ENCODE measurements at places on chromosomes 5 and 9.

DNA sequence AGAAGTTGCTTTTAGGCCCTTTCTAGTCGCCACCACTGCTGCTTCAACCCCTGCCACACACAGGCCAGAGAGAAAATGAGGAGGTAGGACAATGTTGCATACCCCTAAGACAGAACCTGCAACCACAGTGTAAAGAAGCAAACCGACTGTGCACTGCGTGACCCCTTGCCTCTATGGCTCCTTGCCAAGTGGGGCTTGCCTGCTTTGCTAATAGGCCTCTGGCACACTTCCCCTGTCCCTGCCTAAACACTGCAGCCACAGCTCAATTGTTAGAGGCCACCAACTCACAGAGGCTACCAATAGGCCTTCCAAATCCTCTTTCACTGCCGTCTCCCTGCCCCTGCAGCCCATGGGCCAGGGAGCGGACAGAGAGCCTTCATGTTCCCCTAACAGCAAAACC is 280.1 kb downstream of the CDH10 start:
- no peak for DNase-seq

GRCh38 chr5:14917719-14918118 is 46.1 kb upstream of the ANKH start:
- no peak for DNase-seq

DNA sequence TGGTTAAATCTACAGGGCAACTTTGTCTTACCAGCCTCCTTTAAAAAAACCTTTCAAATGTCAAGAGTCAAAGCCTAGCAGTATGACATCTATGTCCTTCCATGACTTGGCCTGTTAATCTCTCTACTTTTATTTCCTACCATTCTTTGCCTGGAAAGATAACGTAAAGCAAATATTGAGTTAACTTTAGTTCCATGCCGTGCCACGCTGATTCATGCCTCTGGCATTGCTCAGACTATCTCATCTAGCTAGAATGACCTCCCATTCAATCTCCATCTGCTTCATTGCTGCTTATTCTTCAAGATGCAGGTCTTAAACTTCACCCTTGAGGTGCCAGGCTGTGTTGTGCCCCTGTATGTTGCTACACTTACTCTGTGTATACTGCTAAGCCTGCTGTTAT is 729.8 kb downstream of the EFNA5 start:
- no peak for DNase-seq

DNA sequence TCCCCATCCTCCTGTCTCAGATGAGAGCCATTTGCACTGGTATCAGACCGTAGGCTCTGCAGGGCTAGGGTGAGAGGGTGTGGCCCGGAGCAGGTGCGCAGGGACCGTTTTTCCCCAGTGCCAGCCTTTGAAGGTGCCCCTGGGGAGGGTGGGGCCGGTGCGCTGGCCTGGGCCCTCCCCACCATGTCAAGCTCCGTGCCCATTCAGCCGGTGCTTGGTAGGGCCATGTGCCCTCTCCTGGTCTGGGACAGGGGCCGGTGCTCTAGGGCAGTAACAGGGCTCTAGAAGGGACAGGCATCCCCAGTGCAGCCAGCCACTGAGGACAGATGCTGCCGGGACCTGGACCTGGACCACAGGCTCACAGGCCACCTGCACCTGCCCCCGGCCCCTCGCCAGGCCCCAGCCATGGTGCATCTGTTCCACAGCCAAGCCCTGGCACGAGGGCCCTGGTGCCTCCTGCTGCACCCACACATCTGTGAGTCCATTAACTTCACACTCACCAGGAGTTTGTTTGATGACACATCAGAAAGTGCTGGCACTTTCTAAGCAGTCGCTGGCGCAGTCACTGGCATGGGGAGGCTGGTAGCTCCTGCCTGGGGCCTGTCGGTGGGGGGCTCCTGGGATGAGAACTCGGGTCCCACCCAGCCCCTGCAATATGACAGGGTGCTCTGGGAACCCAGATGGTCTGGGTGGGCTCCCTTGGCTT is 5.0 kb upstream of the QRFP start:
- DNase-seq, result no peak

DNA sequence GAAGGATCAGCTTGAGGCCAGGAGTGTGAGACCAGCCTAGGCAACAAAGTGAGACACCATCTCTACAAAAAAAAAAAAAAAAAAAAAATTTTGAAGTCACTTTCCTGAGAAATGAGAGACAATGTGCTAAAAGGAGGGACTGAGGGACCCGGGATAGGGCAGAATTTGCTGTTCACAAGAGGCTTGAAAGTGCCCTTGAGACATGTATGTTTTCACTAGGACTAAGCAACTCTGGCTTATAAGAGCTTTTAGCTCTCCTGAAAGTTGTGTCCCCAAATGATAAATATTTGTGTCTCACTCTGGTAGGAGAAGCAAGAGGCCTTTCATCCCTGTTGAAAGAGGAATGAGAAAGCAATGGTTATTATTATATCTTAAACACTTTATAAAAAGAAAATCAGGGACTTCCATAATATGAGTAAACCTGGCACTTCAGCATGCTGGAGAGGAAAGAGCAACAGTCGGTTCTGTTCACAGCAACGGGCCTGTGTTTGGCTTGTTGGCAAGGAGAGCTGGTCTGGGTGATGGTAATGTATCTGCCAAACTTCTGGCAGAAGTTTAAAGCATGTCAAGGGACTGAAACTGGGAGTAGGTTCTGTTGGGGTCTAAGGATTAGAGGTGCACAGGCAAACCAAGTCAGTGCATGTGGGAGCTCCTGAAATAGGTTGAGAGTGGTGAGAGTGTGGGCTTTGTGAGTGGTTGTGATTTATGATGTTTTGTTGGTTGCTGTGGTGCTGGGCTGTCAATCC is 32.2 kb downstream of the ENTREP1 start:
- no peak for DNase-seq

- DNase-seq, result no peak
These were observed 48.3 kb downstream of the SLCO6A1 start for GRCh38 chr5:102450313-102450990.

- no peak for DNase-seq
These were observed 44.9 kb downstream of the USP20 start for GRCh38 chr9:129879991-129880653.

DNA sequence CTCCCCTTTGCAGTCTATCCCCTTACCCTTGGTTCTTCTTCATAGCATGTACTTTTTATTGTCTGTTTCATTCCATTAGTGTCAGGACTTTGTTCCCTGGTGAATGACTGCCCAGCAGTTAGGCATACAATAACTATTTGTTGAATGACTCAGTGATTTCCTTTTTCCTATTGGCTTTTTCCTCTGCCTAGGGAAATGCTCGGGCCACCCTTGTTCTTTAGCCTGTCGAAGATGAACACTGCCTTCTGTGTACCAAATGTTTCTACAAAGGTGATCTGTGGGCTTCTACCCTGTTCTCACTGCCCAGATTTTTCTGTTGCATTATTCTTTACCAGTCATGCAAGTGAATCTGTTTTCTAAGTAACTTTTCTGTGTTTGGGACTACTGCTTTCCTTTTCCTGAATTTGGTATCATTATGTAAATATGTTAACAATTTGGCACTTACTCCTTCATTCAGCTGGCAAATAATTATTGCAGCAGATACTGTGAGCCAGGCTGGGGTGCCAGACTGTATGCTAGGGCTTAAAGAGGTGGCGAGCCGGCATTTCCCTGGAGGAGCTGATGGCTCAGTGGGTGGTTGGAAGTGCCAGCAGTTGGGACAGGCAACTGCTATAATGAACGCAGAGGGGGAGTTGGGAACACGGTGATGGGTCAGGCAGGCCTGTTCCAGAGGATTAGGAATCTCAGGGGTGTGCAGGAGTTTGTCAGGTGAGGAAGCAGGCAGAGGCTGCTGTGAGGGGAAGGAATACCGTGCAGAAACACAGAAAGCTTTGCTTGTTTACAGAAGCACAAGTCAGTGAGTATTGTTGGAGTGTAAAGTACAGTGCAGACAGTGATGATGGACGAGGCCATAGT is 30.6 kb downstream of the KDM4C start:
- no peak for DNase-seq

DNA sequence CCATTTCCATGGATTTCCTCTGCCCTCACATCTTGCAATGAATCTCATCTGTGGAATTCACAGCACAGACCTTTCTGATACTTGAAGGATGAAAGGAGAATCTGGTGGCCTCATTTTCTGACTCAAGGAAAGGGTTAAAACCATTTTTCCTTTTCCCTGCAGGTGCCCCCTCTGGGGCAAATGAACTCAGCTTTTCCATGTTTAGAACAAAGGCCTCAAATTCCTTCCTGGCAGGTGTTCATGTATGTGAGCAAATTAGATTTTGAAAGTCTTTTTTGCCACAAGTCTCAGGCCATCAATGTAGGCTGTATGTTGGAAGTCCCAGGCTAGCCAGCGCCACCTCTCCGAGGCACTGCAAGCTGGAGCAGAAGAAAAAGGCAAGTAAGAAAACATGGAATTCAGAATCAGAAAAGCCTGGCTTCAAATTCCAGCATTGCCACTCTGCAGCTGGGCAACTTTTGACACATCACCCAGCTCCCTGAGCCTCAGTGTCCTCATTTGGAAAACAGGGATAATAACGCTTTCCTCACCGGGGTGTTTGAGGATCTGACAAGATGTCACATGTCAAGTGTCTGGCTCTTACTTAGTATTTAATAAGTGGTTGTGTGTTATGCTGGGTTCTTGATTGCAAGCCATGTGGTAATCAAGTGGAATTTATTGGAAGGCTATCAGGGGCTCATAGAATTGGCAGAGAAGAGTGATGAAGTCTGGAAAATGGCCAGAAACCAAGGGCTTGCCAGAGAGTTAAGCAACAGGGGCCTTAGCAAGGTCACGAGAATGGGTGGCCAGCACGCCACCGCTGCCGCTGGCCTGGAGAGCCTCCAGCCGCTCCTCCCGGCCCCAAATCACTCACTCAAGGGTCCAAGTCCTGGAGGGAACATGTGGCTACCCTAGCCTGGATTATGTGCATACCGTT is 48.4 kb upstream of the SMIM23 start:
- DNase-seq, result no peak

GRCh38 chr9:81393985-81394811 is 295.1 kb downstream of the TLE1 start:
- DNase-seq, result no peak

DNA sequence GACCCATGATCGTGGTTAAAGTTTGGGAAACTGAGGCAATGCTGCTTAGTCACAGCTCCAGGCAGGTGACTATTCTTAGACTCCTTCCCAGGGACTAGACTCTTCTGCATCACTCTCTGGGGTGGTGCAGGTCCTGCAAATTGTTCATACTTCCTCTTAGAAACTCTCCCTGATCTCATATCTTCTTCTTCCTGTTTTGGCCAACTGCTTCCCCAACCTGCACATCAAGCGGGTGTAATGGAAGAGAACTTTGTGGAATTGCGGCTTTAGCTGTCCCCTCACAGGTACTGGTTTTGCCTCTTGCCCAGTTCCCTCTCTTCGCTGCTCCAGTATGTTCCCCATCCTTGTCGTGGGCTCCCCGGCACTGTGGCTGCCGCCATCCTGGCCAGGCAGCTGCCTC is 111.5 kb upstream of the CTSL start:
- no peak for DNase-seq

DNA sequence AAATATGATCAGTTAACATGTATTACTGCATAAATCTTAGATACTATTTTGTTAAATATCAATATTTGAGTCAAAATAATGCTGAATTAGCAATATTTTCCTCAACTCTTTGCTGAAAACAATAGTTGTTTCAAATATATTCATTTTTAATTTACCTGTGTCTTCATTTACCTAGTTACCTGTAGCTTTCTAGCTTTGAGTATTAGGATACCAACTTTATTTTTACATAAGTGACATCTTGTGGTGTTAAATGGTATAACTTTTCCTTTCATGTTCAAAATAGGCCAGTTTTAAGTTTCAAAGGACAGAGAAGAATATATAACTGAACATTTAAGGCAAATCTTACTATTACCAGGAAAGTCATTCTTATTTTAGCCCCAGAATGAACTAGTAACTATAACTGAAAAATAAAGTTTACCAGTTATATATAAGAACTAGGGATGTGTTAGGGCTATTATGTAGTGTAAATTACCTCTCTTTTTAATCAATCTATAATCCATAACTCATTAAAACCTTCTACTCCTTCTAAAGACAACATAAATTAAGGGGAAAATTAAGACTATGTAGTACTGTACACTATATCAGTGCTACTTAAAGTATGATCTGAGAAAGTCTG is 25.3 kb downstream of the AP3B1 start:
- DNase-seq, result no peak

DNA sequence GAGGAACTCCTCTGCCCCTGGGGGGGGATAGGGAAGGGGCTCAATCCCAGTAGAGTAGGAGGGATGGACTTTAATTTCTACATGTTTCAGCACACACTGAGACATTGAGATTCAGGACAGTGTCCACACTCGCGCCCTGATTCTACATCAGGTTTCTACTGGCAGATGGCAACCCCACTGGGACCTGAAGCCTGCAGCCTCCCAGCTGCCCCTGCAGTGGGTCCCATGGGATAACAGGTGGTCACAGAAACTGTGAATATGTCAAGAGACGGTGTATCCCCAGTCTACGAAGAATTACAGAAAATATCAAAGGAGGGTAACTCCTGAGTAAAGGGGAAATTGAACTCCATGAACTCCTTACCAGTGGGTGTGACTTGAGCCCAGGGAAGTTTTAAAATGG is 2.4 kb upstream of the TERT start:
- DNase-seq, result peak; percentile 29

DNA sequence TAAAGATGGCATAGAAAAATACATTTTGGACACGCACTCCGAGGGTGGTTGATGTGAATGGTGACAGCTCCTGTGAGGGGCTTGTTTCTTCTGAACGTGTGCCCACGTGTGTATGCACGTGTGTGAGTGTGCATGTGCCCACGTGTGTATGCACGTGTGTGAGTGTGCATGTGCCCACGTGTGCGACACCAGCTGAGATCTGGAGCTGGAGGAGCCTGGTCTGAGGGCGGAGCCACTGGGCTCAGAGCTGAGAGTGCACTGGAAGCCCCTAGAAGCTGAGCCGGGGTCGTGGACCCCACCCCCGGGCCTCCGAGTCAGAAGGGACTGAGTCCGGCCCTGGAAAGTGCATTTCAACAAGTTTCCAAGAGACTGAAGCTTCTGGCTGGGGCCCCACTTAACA is 282.5 kb upstream of the IRX4 start:
- DNase-seq, result no peak

DNA sequence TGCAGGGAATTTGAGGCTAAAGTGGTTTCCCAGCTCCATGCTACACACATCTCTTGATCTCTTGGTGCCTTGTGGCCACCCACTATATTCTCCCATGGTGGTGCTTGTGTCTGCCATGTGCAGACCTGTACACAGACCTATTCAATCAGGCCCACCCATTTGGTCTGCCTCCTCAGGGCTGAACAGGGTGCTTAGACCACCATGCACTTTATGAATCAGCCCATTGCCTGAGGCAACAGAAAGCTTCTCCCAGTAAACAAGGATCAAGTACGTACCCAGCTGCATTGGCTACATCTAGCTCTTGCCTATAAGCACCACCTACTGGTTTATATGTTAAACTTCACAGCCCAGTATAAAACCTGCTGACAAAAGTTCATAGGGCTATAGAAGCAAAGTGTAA is 664.3 kb upstream of the EDIL3 start:
- no peak for DNase-seq

GRCh38 chr5:57716661-57717060 is 234.1 kb upstream of the ACTBL2 start:
- no peak for DNase-seq

DNA sequence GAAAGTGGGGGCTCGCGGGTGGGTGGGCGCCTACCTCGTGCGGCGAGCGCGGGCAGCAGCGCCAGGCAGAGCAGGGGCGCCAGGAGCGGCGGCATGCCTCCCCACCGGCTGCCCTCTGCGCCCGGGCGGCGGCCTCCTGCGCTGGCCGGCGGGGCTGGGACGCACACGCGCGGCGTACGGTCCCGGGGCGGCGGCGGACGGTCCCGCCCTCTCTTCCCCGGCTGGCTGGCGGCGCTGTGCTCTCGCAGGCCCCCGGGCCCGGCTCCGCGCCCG is 220 bp downstream of the NOTCH1 start:
- no peak for DNase-seq

GRCh38 chr9:12775679-12776512 is 1.1 kb downstream of the LURAP1L start:
- peak; percentile 74 for DNase-seq
